ENCODE measurements at places on chromosomes 16 and 17. TPM values are rescaled to one million over a fixed set of nuclear protein-coding genes. Genes with fewer than 3 reads are reported as not detected.

DNA sequence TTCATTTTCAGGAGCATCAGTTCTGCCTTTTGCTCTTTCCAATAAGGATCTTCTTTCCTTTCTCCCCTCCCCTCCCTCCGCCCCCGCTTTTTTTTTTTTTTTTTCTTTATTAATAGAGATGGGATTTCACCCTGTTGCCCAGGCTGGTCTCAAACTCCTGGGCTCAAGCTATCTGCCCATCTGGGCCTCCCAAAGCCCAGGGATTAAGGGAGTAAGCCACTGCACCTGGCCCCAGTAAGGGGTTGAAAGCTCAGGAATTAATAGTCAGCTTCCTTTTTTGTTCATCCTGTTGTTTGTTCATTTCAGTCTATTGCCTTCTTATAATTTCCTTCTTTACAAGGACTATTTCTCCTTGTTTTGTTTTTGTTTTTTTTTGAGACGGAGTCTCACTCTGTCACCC is 7.9 kb upstream of the C17orf58 start:
- no peak for ATAC-seq

- no peak for ATAC-seq
Observed at GRCh38 chr16:46911038-46911437, 26.9 kb downstream of the GPT2 start.

DNA sequence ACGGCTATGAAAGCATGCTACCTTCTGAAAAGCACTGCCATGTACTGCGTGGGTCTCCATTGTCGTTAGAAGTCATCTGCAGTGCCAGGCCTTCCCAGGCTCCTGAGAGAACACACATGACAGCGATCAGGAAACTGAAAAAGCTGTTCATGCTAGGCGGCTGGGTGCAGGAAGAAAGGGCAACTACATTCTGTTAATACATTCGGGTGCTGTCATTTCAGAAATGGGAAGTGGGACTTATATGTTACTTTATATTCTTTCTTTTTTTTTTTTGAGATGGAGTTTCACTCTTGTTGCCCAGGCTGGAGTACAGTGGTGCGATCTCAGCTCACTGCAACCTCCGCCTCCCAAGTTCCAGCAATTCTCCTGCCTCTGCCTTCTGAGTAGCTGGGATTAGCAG is 19.9 kb downstream of the CFAP20 start:
- ATAC-seq: no peak

DNA sequence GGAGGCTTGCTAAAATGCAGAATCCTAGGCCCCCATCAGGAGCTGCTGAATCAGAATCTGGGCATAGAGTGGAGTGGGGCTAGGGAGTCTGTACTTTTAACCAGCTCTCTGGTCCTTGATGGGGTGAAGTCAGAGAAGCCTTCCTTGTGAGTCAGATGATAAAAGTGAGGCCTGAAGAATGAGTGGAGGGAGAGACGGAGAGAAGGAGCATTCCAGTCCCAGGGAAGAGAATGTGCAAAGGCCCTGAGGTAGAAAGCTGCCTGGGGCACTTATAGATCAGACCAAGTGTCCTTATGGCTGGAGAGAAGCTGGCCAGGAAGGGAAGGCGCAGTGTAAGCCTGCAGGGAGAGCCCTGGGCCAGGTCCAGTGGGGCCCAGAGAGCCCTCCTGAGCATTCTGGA is 235.1 kb upstream of the NLRP1 start:
- no peak for ATAC-seq

DNA sequence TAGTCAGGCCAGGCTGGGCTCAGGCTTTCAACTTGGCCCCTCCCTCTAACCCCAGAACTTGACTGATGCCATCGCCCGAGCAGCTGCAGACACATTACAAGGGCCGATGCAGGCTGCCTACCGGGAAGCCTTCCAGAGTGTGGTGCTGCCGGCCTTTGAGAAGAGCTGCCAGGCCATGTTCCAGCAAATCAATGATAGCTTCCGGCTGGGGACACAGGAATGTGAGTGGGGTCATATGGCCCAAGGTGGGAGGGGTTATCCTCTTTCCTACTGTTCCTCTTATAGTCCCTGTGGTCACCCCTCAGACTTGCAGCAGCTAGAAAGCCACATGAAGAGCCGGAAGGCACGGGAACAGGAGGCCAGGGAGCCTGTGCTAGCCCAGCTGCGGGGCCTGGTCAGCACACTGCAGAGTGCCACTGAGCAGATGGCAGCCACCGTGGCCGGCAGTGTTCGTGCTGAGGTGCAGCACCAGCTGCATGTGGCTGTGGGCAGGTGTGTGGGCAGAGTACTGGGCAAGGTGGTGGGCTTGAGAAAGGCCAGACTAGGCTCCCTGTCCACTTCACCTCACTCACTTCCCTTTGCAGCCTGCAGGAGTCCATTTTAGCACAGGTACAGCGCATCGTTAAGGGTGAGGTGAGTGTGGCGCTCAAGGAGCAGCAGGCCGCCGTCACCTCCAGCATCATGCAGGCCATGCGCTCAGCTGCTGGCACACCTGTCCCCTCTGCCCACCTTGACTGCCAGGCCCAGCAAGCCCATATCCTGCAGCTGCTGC is 2.1 kb upstream of the NRN1L start:
- ATAC-seq: no peak

Gene C1QTNF1
- 76.5 TPM for total RNA-seq

Gene NTN1
- 117 TPM for total RNA-seq
